ENCODE measurements at places on chromosomes 4 and X.

DNA sequence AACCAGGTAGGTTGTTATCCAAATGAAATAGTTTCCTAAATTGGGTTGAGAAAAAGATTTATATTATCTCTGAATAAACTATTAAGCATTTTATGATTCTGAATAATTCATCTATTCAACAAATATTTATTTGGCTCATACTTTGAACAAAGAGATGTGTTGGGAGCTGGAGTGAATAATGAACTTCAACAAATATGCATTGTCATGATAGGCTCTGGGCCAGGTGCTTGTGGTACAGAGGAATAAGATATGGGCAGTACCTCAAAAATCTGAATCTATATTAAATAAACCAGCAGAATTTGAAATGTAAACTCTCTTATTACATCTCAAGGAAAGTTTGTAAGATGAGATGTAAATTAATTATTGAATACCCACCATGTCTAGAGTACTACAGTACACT lies 75.7 kb upstream of the DCLK2 start:
- DNase-seq: no peak

DNA sequence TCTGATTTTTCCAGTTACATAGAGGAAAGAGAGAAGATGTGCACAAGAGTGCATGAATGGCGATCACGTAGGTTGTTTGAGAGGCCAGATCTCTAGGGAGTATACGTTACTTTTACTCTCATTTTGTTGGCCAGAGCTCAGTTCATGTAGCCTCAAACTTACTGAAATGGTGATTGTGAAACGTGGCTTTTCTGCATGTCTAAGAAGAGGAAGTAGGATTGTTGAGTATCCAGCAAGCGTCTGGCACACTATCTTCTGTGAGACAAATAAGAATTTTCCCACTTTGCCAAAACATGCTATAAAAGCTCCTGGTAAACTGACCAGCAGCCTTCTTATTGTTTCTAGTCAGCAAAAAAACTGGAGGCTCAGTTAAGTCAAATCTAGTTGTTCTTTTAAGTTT lies 264.5 kb upstream of the EMCN start:
- DNase-seq: no peak

DNA sequence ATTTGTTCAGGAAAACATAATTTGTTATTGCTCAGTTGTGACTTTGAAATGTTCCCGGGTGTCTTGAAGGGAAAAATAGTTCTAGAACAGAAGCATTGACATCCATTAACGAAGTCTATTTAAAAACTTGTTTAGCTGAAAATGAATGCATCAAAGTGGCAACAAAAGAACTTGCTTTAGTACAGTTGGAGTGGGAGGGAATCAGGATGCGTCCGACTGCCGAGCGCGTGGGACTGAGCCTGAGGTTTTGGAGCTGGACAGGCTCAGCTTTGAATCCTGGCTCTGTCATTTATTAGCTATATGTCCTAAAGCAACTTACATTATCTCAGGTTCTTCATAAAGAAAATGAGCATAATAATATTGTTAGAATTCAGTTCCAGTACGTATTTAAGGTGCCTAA lies 9.0 kb upstream of the ERVMER34-1 start:
- no peak for DNase-seq

GRCh38 chrX:70449457-70449966 lies 4.9 kb downstream of the DLG3 start:
- DNase-seq: no peak

DNA sequence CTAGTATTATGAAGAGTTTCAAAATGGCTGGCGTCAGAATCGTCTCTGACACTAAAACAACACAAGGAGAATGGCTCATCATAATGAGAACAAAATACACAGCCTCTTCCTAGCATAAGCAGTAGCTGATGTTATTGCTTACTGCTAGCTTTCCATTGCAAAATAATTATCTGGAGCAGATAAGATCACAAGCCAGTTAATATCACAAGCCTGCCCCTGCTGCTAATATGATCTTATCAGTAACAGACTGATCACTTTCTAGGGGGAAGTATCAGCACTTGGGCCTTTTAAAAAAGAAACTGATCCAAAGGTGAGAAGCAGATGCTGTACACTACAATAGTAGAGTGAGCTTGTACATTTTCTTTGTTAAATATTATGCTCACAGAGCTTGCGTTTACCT lies 554.8 kb upstream of the PABPC4L start:
- no peak for DNase-seq

GRCh38 chr4:20430259-20430941 lies 178.7 kb downstream of the SLIT2 start:
- DNase-seq: no peak

- DNase-seq: no peak
Observed at GRCh38 chrX:109684136-109684535, 48.9 kb downstream of the ACSL4 start.

DNA sequence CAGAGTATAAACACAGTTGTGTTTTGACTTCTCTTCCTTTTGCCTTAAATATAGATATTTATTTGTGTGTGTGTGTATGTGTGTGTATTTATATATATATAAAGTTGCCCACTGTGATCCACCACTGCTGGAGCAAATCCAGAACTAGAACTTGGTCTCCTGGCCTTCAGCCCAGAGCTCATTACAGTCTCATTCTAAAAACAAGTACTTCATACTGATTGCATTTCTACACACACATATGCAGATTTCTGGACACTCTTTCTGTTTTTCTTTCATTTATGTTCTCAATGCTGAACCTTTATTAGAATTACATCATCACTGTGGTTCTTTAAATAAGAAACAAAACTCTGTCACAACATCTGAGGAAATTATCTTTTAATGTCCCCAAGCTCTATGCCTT lies 381 bp downstream of the TXK start:
- no peak for DNase-seq
